ENCODE measurements at places on chromosomes 6 and 20. TPM values are rescaled to one million over a fixed set of nuclear protein-coding genes. Genes with fewer than 3 reads are reported as not detected.

EEF1A2 gene
- not detected for total RNA-seq

MRPS10 gene
- total RNA-seq: 49.2 TPM

MUC22 gene
- not detected for total RNA-seq

PGC gene
- not detected for total RNA-seq

ZFP57 gene
- total RNA-seq: 10.9 TPM

FLRT3 gene
- not detected for total RNA-seq

PBOV1 gene
- not detected for total RNA-seq

VSX1 gene
- total RNA-seq: not detected

ULBP2 gene
- total RNA-seq: 0.65 TPM

RNF182 gene
- not detected for total RNA-seq

SLC22A7 gene
- not detected for total RNA-seq

All from activated CD8-positive, alpha-beta memory T cell treated with anti-CD3 and anti-CD28 coated beads for 36 hours (primary cell).